Smooth muscle cell of the umbilical artery (primary cell): ENCODE measurements at places on chromosomes 16 and 17. TPM values are rescaled to one million over a fixed set of nuclear protein-coding genes. Genes with fewer than 3 reads are reported as not detected.

ZNF286A gene
- total RNA-seq: 38.3 and 64.9 TPM in 2 replicates

JPH3 gene
- total RNA-seq: not detected in 2 replicates

CDK5R1 gene
- total RNA-seq: 0.89 and 1.5 TPM in 2 replicates

GJC1 gene
- 13.1 and 43.7 TPM in 2 replicates for total RNA-seq

PHB1 gene
- 114 and 130 TPM in 2 replicates for total RNA-seq

GAS2L2 gene
- total RNA-seq: not detected in 2 replicates

GID4 gene
- 8.9 and 9.2 TPM in 2 replicates for total RNA-seq

IFT20 gene
- 54.5 and 101 TPM in 2 replicates for total RNA-seq

CYGB gene
- total RNA-seq: 5.9 and 7.1 TPM in 2 replicates

CLDN7 gene
- total RNA-seq: 0.60 TPM in 1 of 2 replicates, not detected in the other

ABCC11 gene
- total RNA-seq: 0.05 TPM in 1 of 2 replicates, not detected in the other

CXCL16 gene
- 0.37 and 0.89 TPM in 2 replicates for total RNA-seq

IRX5 gene
- total RNA-seq: 0.60 and 2.7 TPM in 2 replicates

ZNF423 gene
- total RNA-seq: under 0.01 and 0.09 TPM in 2 replicates

LSM12 gene
- 26.1 and 44.3 TPM in 2 replicates for total RNA-seq

SPNS2 gene
- 0.37 and 0.89 TPM in 2 replicates for total RNA-seq

CCR7 gene
- not detected in 2 replicates for total RNA-seq

CALB2 gene
- 1.7 and 1.8 TPM in 2 replicates for total RNA-seq

KRTAP3-2 gene
- not detected in 2 replicates for total RNA-seq
